ENCODE measurements at places on chromosomes 2 and 18.

DNA sequence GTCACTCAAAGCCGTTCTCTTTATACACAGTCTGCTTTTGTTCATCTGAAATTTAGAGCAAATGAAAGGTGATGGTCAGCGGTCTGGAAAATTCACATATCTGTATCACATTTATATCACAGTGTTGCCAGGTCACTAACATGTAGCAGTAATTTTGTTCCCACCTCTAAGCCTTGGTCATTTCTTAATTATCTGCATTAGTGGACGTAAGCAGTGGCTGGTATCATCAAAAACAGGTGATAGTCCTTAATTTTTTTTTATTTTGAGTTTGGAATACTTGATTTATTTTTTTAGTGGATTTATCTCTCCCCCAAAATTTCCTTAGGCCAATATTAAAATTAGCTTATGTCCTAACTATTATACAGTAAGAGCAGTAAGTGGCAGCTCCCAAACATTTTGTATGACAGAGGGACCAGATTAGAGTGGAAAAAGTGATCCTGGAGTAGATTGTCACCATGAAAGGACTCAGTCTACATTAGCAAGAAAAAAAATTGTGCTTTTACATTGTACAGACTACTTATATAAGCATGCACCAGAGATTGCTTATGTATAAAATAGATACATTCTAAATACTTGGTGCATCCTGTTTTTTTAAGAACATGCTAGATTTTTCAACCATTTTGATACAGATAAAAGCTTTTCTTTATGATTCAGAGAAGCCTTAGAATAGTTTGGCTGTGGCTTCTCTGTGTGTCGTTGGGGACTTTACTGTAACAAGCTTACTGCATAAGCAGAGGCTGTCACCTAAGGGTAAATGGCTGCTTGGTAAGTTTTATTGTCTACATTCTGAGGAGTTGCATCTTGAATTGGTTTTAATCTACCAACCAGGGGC is 65.0 kb downstream of the MAPRE2 start:
- no peak for DNase-seq

- no peak for DNase-seq
Measured at GRCh38 chr2:14790041-14790640, 157.6 kb downstream of the LRATD1 start.

- DNase-seq = no peak
Measured at GRCh38 chr2:3784731-3785130, 81.4 kb downstream of the DCDC2C start.

DNA sequence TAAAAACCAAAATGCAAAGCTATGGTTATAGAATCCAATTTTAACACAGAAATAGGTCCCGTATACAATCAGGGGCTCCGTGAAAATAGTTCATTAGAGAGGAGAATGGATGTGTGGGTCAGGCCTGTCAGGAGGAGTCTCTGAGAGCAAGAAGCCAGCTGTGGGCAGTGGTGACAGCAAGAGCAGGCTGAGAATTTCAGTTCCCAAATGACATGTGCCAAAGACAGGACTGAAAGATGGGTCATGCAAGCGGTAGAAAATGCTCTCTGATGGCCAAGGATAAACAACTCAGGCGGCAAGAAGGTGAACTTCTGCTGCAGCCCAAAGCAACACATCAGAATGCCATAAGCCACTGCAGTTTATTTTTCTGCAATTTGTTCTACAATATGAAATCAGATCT is 100.4 kb downstream of the CCDC141 start:
- DNase-seq = no peak

DNA sequence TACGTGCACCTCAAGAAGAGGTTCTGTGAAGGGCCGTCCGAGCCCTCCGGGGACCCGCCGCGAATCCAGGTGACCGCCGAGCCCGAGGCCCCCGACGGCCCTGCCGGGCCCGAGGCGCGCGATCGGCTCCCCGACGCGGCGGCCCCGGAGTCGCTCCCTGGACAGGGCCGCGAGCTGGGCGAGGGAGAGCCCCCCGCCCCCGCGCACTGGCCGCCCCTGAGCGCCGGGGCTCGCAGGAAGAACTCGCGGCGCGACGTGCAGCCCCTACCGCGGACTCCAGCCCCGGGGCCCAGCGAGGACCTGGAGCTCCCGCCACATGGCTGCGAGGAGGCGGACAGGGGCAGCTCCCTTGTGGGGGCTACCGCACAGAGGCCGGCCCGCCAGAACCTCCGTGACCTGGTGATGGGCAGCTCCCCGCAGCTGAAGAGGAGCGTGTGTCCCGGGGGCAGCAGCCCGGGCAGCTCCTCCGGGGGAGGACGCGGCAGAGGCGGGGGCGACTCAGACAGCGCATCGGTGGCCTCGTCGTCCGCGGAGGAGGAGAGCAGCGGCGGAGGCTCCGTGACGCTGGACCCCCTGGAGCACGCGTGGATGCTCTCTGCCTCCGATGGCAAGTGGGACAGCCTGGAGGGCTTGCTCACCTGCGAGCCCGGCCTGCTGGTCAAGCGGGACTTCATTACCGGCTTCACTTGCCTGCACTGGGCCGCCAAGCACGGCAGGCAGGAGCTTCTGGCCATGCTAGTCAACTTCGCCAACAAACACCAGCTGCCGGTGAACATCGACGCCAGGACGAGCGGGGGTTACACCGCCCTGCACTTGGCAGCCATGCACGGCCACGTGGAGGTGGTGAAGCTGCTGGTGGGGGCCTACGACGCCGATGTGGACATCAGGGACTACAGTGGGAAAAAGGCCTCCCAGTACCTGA is 812 bp downstream of the SOWAHC start:
- no peak for DNase-seq

- no peak for DNase-seq
Measured at GRCh38 chr2:28956890-28957289, 24.2 kb upstream of the TOGARAM2 start.

DNA sequence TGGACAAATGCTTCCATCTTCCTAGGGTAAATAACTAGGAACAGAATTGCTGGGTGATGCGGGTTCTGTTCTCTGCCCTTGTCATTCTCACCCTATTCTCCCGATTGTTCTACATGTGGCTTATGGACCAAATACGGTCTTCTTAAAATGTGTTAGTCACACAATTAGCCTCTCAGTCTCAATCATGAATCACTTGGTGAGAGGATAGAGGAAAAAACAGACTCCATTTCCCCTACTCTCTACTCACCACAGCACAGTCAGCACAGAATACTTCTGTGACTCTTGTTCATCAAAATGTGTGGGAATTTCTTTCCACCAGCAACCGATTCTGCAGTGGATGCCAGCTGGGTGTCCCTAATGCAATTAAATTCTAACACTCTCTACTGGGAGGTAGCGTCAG is 125.2 kb downstream of the SH3BP4 start:
- no peak for DNase-seq

GRCh38 chr2:45182667-45183295 is 173.5 kb upstream of the SIX2 start:
- DNase-seq = no peak

DNA sequence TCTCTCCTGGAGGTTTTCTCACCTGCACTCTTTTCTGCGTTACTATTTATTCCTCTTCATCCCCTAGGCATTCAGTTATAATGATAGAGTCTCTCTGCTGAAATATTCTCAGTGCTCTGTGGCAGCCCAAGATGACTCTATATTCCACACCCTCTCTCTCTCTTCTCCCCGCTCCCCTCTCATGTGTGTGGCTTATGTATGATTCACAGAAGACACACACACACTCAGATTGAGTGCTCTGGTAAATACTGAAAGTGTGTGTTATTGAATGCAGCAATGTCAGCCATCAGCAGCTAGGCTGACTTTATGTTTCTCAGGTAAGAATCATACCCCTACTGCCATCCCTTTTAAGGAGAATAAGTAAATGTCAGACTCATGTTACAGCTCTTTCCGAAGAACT is 201.2 kb downstream of the SLC4A10 start:
- DNase-seq = no peak

- no peak for DNase-seq
Measured at GRCh38 chr2:234502919-234503285, 6.0 kb upstream of the ARL4C start.

GRCh38 chr2:10629819-10630532 is 59.8 kb downstream of the NOL10 start:
- DNase-seq = no peak

DNA sequence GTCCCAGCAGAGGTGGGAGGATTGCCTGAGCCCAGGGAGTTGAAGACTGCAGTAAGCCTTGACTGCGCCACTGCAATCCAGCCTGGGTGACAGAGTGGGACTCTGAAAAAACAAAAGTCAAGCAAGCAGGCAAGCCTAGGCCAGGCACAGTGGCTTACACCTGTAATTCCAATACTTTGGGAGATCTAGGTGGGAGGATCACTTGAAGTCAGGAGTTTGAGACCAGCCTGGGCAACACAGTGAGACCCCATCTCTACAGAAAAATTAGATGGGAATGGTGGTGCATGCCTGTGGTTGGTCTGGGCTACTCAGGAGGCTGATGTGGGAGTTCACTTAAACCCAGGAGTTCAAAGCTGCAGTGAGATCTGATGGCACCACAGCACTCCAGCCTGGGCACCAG is 28.6 kb downstream of the STARD7 start:
- DNase-seq = no peak

GRCh38 chr2:190023860-190024259 is 38.7 kb downstream of the MSTN start:
- no peak for DNase-seq

DNA sequence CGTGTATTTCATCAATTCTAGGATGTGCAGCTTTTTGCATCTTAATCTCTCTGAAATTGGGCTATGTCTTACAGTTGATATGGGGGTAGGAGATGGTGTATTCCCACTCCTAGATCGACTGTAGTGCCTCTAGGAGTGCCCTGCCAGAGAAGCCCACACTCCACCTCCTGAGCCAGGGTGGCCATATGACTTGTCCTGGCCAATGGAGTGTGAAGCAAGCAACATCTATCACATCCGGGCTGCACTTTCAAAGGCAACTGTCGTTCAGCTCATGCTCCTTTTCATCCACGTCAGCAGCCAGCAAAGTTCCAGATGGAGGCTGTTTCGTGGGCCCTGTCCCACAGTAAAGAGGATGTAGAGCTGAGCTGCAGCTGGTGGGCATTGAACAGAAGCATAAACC is 149.4 kb upstream of the SLC1A4 start:
- no peak for DNase-seq

DNA sequence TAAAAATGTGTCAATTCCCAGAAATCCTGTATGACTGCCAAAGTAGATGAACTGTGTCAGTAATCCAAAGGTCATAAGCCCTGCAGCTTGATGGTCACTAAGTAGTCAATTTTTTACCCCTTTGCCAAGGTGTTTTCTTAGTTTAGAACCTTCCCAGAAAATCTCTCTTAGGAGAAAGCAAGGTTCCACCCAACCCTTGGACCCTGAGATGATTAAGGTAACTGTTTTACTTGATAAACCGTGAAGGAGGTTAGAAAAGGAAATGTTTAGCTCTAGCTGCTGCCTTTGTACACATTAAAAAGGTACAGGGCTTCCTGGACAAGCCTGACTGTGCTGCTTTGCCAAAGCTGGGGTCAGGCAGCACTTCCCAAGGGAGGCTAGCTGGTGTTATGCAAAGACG is 24.4 kb upstream of the LRP2 start:
- DNase-seq = no peak

DNA sequence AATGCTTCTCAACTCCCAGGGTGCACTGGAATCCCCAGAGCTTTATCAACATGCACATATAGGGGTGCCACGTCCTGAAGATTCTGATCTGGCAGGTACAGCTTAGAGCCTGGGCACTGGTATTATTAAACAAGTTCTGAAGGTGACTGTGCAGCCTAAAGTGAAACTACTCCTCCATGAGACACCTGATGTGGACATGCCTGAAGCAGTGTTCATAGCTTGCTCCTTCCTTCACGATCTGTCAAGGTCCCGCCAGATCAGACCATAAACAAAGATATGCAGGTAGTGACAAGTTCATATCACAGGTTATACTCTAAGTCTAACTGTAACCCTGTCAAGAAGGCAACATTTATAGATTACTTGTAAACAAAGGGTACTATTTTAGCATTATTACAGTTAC is 65.3 kb upstream of the DNER start:
- no peak for DNase-seq

GRCh38 chr18:57915865-57916582 is 112.9 kb upstream of the ATP8B1 start:
- no peak for DNase-seq

- DNase-seq = no peak
Measured at GRCh38 chr2:71610671-71611070, 157.3 kb downstream of the DYSF start.

GRCh38 chr18:805008-805754 is 6.9 kb downstream of the YES1 start:
- no peak for DNase-seq
